ENCODE measurements at places on chromosomes 7 and 10. TPM values are rescaled to one million over a fixed set of nuclear protein-coding genes. Genes with fewer than 3 reads are reported as not detected.

DNA sequence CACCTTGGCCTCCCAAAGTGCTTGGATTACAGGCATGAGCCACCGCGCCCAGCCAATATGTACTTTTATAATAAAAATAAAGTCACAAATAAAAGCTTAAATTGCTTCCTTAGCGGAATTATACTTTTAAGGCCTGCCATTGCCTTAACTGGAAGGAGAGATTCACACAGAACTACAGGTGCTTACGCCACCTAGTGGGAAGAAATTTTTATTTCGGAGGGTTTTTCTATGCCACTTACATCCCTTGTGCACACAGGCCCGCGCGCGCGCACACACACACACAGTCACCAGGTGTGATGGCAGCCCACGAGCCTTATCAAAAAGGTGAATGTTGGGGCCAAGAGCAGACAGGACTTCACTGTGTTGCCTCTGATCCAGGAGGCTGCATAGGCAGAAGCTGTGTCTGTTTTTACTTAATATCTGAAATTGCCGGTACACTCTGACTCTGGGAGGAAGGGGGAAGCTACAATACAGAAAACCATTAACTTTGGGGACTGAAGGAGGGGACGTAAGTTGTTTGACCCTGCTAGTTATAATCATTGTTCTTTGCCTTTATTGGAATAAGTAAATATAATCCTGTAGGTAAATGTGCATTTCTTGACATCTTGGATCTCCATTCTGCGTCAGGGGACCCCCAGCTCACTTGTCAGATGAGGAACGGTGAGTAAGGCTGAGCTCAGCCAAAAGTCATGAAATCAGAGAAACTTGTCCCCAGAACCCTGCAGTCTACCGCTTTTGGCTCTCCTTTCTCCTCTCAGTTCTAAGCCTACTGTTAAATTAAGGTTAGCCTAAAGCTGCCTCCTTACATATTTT lies 87.1 kb downstream of the SLC16A9 start:
- peaks cover 2% of the 10 kb centered on the region for H3K4me1 ChIP-seq
- no peaks in the 10 kb centered on the region for H3K27me3 ChIP-seq
- no peaks in the 10 kb centered on the region for H3K36me3 ChIP-seq
- no peak overlapping the region for H3K4me3 ChIP-seq
- peak; percentile 54 for DNase-seq

Gene AIMP2
- total RNA-seq = 17.5 TPM

- H3K4me3 ChIP-seq = no peak overlapping the region
- H3K4me1 ChIP-seq = no peaks in the 10 kb centered on the region
- no peak overlapping the region for H3K27ac ChIP-seq
- H3K27me3 ChIP-seq = no peaks in the 10 kb centered on the region
Measured at GRCh38 chr7:126658684-126659083, 594.1 kb downstream of the GRM8 start.

Gene PLAU
- total RNA-seq = 4.6 TPM

DNA sequence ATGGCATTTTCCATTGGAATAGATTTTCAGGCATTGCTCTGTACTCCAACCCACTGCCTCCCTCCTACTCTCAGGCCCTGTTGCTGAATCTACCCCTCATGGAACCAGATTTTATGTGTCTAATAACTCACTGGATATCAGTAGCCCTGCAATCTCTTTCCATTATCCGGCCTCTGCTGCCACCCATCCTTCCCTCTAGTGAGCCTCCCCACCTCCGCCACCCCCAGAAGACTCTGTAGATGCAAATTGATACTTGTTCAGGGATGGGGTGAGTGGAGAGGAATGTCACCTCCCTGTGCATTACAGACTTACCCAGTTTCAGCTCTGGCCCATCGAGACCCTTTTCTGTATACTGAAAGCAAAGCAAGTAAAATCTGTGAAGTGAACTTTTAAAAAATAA lies 52.3 kb upstream of the PHYHIPL start:
- DNase-seq = no peak
- H3K27me3 ChIP-seq = no peaks in the 10 kb centered on the region
- no peaks in the 10 kb centered on the region for H3K36me3 ChIP-seq
- H3K4me3 ChIP-seq = no peak overlapping the region
- peaks cover 2% of the 10 kb centered on the region for H3K4me1 ChIP-seq
- no peak overlapping the region for H3K27ac ChIP-seq

GRCh38 chr7:132141109-132141508 lies 435.2 kb downstream of the PLXNA4 start:
- H3K4me3 ChIP-seq = no peak overlapping the region
- no peak overlapping the region for H3K27ac ChIP-seq
- no peaks in the 10 kb centered on the region for H3K4me1 ChIP-seq

Gene CELF2
- 61.8 TPM for total RNA-seq
